CD14-positive monocyte (primary cell): ENCODE measurements at places on chromosomes 3 and 15. TPM values are rescaled to one million over a fixed set of nuclear protein-coding genes. Genes with fewer than 3 reads are reported as not detected.
A peak's percentile ranks its signal among the peaks of the same experiment; 100 is the strongest.

DNA sequence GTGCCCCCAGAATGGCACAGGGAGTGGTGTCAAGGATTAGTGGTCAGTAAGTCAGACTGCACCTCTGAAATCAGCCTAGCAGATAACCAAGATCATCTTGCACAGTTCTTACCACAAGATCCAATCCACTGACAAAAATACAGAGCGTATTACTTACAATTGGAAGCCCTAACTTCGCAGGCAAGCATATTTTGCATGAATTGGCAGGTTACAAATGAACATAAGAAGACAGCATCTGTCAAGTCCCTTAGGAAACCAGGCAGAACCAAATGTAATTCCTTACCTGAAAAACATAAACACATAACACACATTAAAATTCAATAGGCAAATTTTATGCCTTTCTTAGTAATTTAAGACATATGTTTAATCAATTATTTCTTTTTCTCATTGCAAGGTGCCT is 293.4 kb downstream of the MAGI1 start:
- no peak for DNase-seq

The SST gene
- not detected in 2 replicates for polyA plus RNA-seq

The MAP3K13 gene
- polyA plus RNA-seq: 2.4 and 5.0 TPM in 2 replicates

- no peak for DNase-seq
Measured at GRCh38 chr3:64351713-64352638, 126.7 kb upstream of the PRICKLE2 start.

- DNase-seq: no peak
Measured at GRCh38 chr3:43215663-43216275, 70.6 kb upstream of the SNRK start.

GRCh38 chr3:13066236-13066635 is 7.0 kb downstream of the IQSEC1 start:
- DNase-seq: no peak

The CCR1 gene
- polyA plus RNA-seq: 55.5 and 56.7 TPM in 2 replicates

DNA sequence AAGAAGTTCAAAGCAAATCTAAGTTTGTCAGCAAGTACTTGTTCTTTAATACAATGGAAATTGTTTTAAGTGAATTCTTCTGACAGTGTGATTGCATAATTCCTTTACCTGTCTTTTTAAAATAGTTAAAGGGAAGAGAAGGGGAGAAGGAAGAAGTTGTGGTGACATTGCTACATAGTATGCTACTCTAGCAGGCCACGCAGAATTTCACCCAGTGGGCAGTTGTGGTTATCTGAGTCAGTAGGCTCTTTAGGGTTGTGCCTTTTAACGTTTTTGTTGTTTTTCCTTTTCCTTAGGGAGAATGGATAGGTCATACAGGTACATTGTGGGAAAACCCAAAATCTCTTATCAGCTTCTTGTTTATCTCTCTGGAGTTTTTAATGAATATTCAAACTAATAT is 40.4 kb downstream of the KIF15 start:
- no peak for DNase-seq

DNA sequence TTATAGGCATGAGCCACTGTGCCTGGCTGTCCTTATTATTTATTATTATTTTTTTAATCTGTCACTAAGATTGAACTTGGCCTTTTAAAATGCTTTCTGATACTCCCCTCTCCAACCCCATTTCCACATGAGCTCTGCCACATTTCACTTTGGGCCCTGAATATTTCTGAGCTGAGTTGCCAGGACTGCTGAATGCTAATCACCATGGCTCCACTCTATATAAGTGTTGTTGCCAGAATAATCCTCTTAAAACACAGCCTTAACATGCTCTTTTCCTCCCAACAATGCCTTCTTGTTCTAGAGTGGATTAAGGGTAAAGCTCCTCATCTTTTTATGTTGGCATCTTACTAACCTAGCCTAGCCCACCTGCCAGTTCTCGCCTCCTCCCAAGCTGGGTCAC is 124.4 kb downstream of the PDZRN3 start:
- no peak for DNase-seq

- no peak for DNase-seq
Measured at GRCh38 chr3:172449466-172450149, 1.4 kb upstream of the GHSR start.

- no peak for DNase-seq
Measured at GRCh38 chr3:126718561-126719445, 14.8 kb downstream of the CHCHD6 start.

GRCh38 chr3:151561878-151562277 is 101.0 kb upstream of the IGSF10 start:
- no peak for DNase-seq

- no peak for DNase-seq
Measured at GRCh38 chr3:106552351-106553043, 683.7 kb upstream of the CBLB start.

The CCDC33 gene
- not detected for polyA plus RNA-seq

DNA sequence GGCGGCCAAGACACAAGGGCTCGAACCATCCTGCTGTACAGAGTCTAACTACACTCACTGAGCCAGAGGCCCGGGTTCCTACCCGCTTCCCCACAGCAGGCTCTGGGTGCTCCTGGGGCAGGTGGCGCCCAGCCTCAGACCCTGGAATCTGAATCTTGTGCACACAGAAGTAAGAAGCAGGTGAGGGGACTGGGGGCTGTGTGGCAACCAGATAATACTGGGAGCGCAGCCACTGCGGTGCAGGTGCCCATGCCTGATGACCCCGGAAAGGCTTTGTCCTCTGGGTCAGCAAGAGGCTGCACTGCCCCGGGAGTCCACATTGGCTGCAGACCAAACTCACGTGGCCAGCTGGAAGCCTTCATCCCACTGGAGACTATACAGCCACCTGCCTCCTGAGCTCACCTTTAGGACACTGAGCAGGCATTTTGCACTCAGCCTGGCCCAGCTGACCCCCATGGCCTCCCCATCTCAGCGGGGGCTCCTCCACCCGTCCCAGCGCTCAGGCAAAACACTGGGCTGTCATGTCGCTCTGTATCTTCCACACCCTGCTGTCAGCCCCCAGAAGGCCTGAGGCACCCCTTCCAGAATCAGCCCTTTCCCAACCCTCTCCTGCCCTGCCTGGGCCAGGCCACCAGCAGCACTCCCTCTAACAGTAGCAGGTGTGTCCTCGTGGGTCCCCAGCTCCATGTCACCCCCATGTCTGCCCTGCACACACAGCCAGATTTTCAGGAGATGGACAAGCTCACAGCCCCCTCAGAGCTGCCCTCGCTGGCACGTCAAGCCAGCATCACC is 101.0 kb upstream of the IQSEC1 start:
- no peak for DNase-seq

GRCh38 chr15:92681141-92681631 is 25.6 kb upstream of the FAM174B start:
- DNase-seq: no peak

The FMN1 gene
- polyA plus RNA-seq: 0.34 TPM

The MORC1 gene
- polyA plus RNA-seq: not detected

DNA sequence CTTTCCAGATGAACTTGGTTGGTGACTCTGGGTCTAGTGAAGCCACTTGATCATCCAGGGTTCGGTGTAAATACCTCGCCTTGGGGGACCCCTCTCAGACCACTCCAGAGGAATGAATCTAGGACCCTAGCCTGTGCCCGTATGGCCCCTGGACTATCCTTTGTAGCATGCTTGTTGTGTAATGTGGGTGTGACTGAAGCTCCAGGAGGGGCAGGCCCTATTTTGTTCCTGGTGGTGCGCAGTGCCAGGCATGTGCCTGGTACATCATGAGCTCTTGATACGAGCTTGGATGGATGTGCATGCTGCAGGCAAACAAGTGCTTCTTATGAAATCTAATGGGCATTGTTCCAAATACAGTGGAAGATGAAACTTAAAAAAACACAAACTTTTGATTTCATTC is 82.8 kb downstream of the EBLN2 start:
- DNase-seq: no peak

The RBPMS2 gene
- polyA plus RNA-seq: not detected

The SECISBP2L gene
- polyA plus RNA-seq: 9.5 TPM

GRCh38 chr3:81295906-81296577 is 465.4 kb downstream of the GBE1 start:
- no peak for DNase-seq

The ERICH6 gene
- polyA plus RNA-seq: not detected

GRCh38 chr3:22979581-22979980 is 223.5 kb upstream of the UBE2E2 start:
- DNase-seq: no peak

GRCh38 chr3:32586356-32586755 is 15.7 kb upstream of the DYNC1LI1 start:
- peak; percentile 32 for DNase-seq

GRCh38 chr15:25710184-25710583 is 152.9 kb downstream of the ATP10A start:
- no peak for DNase-seq

The MAP6D1 gene
- 0.35 and 0.74 TPM in 2 replicates for polyA plus RNA-seq

GRCh38 chr15:72887376-72887775 is 103.8 kb upstream of the ADPGK start:
- no peak for DNase-seq

DNA sequence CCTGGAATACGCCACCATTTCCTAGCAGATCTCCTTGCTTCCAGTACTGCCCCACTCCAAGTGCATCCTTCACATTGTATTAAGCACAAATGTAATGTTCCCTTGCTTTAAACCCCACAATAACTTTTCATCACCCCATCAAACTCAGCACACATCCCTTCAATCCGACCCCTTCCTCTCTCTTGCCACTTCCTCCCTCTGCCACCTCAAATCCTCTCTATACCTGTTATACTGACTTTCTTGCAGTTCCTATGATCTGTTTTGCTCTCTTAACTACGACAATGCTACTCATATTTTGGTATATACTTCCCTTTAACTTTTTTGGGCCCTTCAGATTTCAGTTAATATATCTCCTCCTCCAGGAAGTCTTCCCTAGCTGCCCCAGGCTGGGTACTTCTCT is 14.1 kb downstream of the PARL start:
- DNase-seq: no peak

The RAD51 gene
- 0.61 TPM for polyA plus RNA-seq

GRCh38 chr15:78110096-78110495 is 17.7 kb downstream of the SH2D7 start:
- DNase-seq: no peak

The C2CD4B gene
- polyA plus RNA-seq: not detected

DNA sequence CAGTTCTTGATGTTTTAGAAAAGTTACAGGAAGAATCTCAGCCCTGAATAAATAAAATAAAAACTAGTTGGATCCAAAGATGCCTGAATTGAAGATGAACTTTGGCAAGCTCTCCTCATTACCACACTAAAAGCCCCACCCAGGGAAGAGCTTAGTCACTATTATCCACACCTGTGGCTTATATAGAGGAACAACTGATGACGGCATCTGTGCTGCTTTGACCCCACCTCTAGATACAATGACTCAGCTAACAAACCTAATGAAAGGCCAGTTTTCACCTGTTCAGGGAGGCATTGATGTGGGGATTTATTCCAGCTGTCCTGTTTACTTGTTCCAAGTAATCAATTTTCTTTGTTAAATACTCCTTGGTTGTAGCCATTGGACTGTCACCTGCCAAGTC is 604.7 kb upstream of the EPHA6 start:
- DNase-seq: no peak

The RNF7 gene
- 206 TPM for polyA plus RNA-seq

- no peak for DNase-seq
Measured at GRCh38 chr3:41176596-41176995, 22.7 kb upstream of the CTNNB1 start.

DNA sequence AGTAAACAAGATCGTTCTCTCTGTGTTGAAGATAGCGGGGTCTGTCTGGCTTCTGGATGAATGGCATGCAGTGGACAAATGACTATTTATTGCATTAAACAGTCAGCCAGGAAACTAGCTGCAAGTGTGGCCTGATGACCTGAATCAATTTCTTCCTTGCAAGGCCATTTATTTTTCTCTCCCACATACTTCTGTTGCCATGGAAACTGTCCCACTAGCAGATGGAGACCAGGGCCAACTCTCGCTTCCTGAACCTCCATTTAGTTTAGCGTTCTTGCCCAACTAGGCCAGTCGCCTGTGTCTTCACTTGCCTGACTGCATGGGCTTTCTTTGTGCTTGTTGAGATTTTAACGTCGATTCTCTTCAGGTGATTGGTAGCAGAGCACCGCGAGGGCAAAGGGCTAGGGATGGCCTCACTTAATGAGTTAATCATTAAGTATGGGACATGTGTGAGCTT is 27.6 kb downstream of the LMCD1 start:
- no peak for DNase-seq

DNA sequence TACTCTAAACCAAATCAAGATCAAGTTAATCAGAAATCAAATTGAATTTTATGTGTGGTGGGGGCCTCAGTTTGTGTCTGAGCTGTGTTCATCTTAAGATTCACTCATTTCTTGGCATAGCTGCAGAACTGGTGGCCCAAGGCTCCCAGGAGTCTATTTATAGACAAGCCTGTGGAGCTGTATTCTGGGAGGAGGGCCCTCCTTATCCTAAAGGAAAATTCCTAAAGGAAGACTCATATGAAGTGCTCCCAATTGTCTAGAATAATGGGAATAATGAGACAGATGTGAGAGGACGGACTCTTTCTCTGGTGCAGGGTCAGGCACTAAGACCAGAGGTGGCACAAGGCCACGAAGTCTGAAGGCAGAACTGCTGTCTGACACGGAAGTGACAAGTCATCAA is 38.9 kb downstream of the C3orf85 start:
- no peak for DNase-seq

- peak; percentile 14 for DNase-seq
Measured at GRCh38 chr15:76235186-76235826, 76.0 kb downstream of the ETFA start.

- DNase-seq: no peak
Measured at GRCh38 chr3:169478566-169479313, 184.8 kb downstream of the MECOM start.

- DNase-seq: no peak
Measured at GRCh38 chr3:191282251-191283185, 46.7 kb upstream of the CCDC50 start.

DNA sequence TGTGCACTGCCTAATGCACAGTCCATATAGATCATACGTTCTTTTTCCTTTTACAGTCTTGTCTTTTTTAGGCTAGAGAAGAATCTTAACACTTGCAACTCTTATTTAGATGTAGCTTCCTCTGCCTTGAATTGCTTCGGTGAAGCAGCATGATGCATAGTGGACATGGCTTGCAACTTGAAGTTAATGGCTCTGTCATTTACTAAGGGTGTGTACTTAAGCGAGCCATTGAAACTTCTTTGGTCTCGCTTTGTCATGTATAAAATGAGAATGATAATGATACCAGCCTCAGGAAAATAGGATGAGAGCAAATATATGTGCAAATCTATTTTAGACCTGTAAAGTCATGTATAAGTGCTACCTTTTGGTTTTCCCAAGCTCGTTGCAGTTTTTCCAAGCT is 147.4 kb downstream of the GHSR start:
- no peak for DNase-seq

GRCh38 chr15:38559636-38560307 is 4.8 kb downstream of the RASGRP1 start:
- no peak for DNase-seq

DNA sequence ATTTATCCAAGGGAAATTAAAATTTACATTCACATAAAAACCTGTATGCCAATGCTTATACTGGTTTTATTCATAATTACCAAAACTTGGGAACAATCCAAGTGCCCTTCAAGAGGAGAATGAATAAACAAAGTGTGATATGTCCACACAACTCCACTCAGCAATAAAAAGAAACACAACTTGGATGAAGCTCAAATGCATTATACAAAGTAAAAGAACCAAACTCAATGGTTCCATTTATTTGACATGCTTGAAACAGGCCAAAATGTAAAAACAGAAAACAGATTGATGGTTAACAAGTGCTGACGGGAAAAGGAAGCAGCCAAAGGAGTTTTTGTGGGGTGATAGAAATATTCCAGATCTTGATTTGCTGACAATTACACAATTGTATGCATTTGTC is 23.5 kb downstream of the OCA2 start:
- DNase-seq: no peak

The AZI2 gene
- 134 TPM for polyA plus RNA-seq
